ENCODE measurements at places on chromosomes 13 and 19.
A peak's percentile ranks its signal among the peaks of the same experiment; 100 is the strongest.

DNA sequence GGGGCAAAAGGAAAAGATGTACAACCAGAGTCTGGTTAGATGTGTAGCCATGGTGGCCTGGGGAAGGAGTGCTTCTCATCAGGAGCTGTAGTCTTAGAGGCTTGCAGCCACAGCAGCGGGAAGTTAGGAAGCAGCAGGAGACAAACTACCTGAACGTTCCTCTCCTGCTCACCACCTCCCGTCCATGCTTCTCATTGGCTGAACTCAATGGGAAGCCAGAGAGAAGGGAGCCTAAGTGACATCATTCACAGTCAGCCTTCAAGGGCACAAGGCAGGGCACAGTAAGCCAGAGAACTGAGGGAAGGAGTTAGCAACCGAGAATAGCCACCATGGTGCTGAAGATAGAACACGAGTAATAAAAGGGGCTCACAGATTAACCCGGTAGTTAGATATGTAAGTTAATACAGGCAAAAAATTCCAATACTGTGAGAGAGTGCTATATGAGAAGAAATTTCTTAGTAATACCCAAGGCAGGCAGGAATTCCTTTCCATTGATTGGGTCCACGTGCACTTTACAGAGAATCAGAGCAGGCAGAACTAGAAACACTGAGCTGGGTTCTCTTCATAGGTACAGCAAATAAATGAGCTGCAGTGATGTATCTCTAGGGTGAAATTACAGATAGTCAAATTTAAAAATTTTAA lies 391.5 kb upstream of the DACH1 start:
- DNase-seq, result no peak

DNA sequence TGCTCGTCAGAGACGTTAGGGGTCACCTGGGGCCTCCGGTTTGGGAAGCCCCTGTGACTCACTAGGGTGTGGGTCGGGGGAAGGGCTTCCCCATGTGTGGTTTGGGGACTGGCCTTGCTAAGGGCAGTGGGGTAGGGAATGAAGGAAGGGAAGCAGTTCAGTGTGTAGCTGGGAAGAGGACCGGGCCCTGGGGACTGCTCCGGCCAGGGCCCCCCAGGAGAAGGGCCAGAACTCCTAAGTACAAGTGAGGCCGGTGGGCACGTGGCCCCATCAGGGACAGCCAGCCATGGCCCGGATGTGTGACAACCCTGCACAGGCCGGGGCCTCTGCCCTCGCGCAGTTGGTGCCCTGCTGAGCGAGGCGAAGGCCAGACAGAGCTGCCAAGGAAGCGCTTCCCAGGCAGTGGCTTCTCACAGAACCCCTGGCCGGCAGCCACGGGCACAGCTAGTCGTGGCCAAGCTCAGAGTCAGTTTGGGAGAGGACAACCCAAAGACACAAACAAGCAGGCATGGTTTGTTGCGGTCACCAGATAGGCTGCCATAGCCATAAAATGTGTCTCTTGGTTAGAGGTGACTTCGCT lies 25.7 kb downstream of the TEX29 start:
- no peak for DNase-seq

DNA sequence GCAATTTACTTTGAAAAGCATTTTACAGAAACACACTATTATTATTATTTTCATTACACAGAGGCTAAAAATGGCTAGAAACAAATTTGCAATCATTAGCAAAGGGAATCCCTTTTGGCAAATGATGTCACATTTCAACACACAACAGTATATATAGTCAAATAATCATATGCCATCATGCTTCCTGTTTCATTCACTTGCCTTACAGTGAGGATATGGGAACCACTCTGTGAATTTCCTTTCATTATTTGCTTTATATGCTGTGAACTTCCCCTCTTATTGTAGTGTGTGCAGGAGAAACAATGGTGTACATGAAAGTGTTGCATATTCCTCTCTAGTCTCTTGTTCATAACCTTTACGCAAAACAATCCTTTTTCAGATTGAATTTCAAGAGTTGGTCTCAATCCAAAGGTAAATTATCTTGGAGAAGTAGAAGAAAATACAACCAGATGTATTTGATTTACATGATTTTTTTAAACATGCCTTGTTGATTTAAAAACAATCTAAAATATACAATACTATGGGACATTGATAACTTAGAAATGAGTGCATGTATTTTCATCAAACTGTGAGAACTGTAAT lies 657.3 kb downstream of the EFNB2 start:
- peak; percentile 93 for DNase-seq

DNA sequence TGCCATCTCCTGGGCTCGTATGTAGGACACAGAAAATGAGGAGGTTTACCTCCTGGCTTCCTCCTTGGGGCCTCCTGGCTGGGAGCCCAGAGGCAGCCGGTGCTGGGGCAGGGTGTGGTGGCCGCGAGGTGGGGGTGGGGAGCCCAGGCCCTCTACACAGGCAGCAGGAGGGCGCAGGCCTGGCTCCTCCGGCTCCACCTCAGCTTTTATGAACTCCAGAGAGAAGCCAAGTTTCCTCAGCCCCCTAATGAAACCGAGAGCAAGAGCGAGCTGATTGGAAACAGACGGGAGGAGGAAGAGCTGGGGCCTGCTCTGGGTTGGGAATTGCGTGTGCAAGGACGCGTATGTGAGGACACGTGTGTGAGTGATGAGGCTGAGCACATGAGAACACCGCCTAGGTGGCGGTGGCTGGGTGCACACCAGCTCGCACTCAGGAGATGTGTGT lies 23.1 kb downstream of the LYL1 start:
- DNase-seq, result peak; percentile 28

DNA sequence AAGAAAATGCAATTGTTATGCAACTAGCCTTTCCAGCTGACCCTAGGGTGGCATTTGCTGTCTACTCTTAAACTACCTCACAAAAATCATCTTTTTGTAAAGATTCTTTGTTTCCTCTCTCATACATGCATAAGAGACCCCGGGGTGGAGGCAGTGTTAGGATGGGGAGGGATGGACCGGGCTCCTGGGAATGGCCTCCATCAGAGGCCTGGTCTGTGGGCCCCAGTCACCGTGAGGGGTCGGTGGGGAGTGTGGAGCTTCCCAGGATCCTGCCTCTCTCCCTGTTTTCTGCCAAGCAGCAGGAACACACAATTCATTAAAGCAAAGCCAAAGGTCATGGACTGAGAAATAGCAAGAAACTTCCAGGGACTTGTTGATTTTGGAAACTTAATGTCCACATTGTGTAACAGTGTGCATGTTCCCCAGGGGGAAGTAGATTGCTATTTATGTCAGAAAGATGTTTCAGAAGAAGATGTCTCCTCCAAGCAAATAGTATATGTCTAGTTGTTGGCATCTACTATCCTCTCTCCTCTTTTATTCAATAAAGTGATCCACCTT lies 241.4 kb downstream of the ENOX1 start:
- peak; percentile 15 for DNase-seq

DNA sequence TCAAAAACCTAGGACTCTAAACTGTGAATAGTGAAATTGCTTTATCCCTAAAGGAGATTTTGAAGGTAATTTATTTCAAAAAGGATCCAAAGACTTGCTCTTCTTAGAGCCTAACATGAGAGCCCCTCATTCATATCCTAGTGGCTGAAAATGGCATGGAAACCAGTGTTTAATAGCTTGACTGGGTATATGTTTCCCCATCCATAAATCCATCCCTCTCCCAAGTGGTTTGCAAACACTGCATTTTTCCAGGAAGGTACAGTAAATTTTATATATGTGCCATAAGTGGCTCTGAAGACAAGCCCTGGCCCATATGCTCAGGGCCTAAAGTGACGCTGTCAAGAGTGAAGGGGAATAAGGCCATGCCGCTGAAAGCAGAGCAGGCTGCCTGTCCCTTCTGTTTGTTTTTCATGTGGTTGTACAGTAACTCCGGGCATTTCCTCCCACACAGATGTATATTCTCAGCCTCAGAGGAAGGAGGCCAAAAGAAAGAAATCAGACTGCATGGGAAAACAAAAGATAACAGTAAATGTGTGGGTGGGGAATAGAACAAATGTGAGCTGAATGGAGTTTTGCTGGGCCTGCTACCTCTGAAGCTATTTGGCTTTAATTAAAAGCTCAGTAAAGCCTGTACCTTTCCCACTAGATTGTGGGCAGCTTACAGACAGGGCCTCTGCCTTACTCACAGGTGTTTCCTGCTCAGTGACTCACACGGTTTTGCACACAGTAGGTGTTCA lies 181.9 kb downstream of the PCDH9 start:
- peak; percentile 80 for DNase-seq

- DNase-seq, result no peak
Observed at GRCh38 chr13:113971471-113972231, 2.2 kb downstream of the C13orf46 start.

DNA sequence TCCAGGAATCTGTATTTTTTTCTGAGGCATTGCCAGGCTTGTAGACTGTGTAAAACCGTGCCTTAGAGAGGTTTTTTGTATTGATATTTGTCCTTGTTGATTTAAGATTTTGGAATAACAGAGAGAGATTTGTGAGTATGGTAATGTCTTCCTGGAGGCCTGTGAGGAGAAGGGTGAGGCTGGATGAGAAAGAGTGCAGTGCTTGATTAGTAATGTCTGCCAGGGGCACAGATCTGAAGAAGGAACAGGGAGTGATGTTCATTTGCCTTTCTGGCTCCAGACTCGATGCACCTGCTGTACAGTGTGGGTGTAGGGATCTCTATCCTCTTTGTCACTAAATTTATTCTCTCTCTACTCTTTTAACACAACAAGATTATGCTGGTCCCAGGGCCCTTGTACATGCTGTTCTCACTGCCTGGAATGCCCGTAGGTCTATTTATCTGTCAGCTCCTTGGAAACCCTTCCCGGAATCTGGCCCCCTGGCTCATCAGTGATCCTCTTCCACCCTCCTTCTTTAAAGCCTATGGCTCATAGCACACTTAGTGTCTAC lies 4.2 kb downstream of the FIZ1 start:
- no peak for DNase-seq

DNA sequence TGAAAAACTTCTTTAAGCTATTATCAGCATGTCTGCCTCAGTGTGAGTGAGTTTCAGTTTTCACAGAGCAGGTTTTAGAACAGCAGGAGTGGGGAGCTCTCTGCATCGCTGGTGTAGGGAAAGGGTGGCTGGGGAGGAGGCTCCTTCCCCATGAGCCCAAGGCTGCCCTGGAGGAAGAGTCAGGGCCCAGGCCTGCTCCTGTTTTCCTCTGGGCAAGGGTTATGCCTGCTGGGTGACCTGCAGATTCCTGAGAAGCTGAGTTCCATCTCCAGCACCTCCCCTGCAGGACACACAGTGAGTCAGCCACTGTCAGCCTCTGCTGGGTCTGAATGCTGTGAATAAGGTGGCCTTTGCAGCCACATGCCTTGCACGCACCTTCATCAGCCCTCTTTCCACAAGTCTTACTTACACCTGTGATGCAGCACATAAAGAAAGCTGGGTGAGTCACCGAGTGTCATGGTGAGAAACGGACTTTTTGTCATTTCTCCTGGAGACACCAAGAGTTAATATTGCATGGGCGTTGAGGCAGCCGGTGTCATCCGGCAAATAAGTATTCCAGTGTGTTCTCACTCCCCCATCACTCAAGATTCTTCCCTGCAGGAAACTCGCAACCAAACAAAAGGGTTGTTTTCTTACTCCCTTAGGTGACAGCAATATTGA lies 186.4 kb upstream of the KL start:
- DNase-seq, result no peak

DNA sequence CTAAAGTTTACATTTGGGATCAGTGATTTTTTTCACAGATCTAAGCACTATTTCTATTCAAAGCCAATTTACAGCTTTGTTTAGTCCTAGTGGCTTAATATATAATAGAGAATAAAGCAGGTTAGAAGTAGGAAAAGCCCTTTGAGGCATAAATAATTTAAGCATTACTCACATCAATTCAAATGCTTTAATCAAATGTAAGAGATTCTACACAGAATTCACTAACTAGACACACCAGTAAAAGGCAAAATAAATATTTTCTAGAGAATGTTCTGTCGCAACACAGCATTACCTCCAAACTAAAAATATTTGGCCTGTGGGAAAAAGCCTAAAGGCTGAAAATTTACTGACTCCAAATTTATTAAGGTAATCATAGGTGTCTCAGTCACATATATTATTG lies 31.3 kb downstream of the KCTD12 start:
- no peak for DNase-seq

DNA sequence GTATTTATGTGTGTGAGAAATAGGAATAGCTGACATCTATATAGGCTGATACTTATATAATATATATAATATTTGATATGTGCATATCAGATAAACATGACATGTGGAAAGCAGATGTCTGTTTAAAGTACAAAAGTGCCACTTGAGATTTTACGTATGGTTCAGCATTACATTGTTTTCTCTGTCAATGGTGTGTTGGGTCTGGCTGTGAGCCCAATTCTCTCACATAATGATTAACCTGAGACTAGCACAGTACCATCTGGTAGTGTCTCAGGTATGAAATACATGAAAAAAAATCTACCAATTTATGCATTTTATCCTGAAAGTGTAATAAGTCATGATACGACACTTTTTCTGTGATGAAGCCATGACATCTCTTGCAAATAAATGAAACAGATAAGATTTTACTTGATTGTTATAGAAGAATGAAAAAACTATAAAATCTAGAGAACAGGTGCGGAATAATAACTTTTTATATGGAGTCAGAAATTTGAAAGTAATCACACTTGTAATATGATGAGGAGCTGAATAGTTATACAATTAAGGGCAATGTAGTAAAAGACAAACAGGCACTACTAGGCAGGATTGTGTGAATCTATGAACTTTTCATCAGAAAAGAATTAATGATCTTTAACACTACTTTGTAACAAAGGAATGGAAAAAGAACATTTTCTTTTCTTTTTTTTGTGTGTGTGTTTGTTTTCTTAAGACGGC lies 1405.0 kb downstream of the OLFM4 start:
- DNase-seq, result no peak

DNA sequence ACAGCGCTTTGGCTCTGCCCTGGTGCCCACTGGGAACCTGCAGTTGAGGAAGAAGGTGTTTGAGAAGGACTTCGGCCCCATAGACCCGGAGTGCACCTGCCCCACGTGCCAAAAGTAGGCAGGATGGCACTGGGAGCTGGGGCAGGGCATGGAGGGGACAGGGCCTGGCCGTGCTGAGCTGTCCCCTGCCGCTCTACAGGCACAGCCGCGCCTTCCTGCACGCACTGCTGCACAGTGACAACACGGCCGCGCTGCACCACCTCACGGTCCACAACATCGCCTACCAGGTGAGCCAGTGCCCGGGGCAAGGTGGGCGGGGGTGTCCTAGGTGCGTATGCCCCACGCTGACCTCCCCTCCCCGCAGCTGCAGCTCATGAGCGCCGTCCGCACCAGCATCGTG lies 5.1 kb upstream of the DNM2 start:
- DNase-seq, result no peak

- DNase-seq, result no peak
Observed at GRCh38 chr19:36972571-36972970, 56.4 kb downstream of the ZNF568 start.

- no peak for DNase-seq
Observed at GRCh38 chr13:100541897-100542825, 46.4 kb downstream of the GGACT start.

GRCh38 chr19:47707135-47707925 lies 5.9 kb upstream of the EHD2 start:
- peak; percentile 68 for DNase-seq

All from endothelial cell of umbilical vein (primary cell).